NB4 (cell line): ENCODE measurements at places on chromosomes 1 and 21.

GRCh38 chr1:243487649-243488227 lies 231.9 kb downstream of the SDCCAG8 start:
- no peak for DNase-seq

DNA sequence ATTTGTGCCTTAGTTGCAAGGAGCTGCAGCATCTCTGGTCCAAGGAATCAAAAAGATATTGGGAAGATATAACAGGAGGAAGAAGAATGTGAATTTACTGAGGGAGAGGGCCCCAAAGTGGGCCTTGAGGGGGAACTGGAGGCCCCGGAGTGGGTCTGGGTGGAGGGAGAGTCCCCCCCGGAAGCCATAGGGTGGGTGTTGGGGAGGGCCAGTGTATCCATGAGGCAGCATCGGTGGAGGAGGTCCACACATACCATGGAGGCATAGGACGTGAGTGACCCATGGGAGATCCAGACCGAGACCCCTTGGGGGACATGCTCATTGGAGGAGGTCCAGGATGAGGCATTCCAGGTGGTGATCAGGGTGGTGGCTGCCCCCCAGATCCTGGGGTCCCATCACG lies 708 bp upstream of the C1orf167 start:
- DNase-seq = no peak

DNA sequence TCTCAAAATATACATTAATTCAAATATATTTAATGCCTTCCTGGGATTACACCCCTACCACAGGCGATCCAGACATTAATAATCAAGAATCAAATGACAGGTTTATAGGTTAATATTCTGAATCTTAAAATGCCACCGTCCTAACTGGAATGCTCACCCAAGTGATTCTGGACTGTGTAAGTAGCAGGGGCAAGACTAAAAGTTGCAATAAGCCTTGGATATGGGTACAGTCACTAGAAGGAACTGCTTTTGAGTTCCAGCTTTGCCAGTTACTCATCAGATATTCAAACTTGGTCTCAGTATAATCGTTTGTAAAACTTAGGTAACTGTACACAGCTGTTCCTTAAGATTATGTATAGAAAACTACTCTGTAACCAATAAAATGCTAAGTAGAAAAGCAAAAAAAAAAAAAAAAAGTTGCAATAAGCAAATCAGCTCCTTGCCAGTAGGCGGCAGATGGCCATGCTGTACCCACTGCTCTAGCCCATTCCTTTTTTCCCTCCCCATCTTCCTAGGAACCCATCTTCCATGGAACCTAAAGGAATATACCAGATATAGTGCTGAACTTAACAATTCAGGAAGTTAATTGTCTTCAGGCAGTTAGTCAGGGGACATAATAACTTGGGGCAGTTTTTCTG lies 10.5 kb downstream of the RO60 start:
- peak; percentile 50 for DNase-seq

DNA sequence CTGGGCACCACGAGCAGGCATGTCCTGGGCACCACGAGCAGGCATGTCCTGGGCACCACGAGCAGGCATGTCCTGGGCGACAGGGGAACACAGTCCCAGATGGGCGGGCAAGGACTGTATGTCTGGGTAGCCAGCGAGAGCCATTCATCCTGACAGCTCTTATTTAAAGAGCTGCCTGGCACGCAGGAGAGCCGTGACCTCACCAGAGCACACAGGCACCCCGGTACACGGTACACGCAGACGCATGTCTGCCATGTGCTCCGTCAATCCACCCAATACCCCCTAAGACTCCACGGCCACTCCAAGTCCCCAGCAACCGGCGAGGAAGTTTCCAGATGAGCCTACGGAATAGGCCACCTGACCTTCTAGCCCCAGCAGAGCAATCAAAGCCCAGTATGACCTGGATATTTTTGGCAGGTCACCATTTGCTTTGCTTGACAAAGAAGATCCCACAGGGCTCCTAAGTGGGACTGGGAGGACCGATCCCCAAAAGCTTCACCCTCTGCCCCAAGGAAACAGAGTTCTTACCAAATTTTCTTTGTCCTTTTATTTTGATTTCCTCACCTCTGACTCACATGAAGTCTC lies 51.7 kb downstream of the CASZ1 start:
- DNase-seq = no peak

GRCh38 chr1:159144571-159144970 lies 26.8 kb upstream of the CADM3 start:
- DNase-seq = no peak

GRCh38 chr1:106222403-106222802 lies 834.1 kb upstream of the PRMT6 start:
- DNase-seq = no peak

GRCh38 chr21:25559746-25560145 lies 47.5 kb downstream of the MRPL39 start:
- no peak for DNase-seq

DNA sequence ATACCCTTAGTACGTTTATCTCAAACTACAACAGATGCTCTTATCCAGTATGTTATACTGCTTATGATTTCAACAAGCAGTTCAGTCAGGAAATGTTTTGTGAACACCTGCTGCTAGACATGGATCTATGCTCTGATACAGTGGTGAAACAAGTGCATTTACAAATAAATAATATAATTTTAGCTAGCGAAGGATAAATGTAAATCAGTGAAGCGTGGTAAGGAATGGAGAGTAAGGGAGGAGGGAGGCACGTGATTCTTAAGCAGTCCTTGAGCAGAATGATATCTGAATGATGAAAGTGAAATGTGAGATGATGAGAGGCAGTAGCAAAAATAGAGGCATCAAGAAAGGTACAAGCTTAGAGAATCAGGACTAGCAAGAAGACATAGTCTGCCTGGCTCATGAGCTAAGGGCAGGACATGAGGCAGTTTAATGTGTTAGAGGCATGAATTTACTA lies 6.3 kb downstream of the TSNAX start:
- DNase-seq = no peak

DNA sequence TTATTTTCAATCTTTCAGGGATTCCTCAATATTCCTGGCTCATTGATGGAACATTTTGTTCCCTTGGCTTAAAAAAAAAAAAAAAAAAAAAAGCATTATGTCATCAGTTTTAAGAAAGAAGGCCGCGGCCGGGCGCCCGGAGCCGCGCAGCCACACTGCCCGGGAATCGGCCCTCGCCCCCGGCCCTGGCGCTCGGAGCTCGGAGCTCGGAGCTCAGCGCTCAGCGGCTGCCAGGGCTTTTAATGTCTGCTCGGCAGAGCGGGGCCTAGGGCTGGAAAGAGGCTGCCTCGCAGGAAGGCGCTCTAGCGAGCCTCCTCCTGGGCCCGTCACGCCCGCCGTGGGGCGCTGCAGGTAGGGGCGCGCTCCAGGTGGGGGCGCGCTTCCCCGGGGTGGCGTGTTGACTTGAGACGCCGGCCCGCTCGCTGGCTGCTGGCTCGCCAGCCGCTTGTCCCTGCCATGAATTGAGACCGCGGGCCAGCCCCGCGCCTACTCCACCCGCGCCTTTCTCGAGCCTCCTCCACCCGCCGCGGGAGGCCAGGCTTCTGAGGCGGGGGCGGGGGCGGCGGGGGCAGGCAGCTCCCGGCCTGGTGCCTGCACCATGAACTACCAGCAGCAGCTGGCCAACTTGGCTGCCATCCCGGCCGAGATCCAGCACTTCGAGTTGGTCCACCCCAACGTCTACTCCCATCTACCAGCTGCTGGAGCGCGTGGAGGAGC lies 5.4 kb upstream of the TDRD5 start:
- no peak for DNase-seq

GRCh38 chr1:55301912-55302311 lies 86.7 kb upstream of the USP24 start:
- no peak for DNase-seq

GRCh38 chr1:210214573-210215409 lies 17.8 kb upstream of the SERTAD4 start:
- DNase-seq = no peak

DNA sequence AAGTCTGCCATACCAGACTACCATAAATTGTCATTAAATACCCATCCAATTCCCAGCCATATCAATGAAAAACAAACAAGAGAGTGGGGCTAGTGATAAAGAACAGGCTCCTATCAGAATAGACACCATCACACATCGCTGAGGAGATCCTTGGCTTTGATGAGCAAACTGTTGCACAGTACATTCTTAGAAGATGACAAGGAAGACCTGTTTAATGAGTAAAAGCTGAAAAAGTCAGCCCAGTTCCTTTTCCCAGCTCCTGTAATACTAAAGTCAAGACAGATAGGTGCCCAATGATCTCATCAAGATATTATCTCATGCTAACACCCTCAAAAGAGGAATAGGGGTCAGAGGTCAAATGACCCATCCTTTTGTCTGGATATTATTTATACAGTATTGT lies 164.5 kb upstream of the COA6 start:
- DNase-seq = no peak

- no peak for DNase-seq
These were observed 25.3 kb downstream of the CR1L start for GRCh38 chr1:207670192-207670591.

GRCh38 chr1:207414606-207415108 lies 39.5 kb upstream of the CR2 start:
- DNase-seq = peak; percentile 78

GRCh38 chr1:230772457-230773395 lies 25.5 kb downstream of the CAPN9 start:
- peak; percentile 10 for DNase-seq

DNA sequence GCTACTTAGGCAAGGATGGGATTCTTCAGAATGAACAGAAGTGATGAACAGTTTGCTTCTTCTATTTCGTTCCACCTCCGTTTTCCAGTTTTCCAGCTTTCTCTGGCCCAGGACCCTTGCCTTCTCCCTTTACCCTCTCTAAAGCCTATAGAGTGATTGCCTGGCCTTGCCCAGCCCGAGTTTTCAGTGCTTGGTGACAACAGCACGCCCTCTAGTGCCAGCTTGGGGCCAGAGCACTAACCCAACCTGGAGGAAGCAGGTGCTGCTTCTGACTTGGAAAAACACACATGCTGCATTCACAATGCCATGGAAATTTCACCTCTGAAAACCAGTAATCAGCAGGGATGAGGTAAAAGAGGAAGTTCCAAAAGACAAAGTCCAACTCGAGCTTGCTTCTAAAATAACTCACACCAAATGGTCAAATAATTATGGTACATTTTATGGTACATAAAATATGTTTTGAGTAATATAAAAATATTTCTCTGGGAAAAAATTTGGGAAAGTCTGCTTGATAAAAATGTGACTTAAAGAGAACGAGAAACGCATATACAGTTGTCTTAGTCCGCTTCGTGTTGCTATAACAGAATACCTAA lies 26.1 kb downstream of the UBE2T start:
- peak; percentile 70 for DNase-seq

GRCh38 chr1:55138823-55139222 lies 76.3 kb downstream of the USP24 start:
- no peak for DNase-seq

- no peak for DNase-seq
These were observed 233.1 kb downstream of the SLC45A1 start for GRCh38 chr1:8551057-8551456.

GRCh38 chr1:202571719-202572339 lies 138.4 kb downstream of the SYT2 start:
- DNase-seq = peak; percentile 62

- DNase-seq = no peak
These were observed 44.3 kb downstream of the C8B start for GRCh38 chr1:56921479-56921878.

DNA sequence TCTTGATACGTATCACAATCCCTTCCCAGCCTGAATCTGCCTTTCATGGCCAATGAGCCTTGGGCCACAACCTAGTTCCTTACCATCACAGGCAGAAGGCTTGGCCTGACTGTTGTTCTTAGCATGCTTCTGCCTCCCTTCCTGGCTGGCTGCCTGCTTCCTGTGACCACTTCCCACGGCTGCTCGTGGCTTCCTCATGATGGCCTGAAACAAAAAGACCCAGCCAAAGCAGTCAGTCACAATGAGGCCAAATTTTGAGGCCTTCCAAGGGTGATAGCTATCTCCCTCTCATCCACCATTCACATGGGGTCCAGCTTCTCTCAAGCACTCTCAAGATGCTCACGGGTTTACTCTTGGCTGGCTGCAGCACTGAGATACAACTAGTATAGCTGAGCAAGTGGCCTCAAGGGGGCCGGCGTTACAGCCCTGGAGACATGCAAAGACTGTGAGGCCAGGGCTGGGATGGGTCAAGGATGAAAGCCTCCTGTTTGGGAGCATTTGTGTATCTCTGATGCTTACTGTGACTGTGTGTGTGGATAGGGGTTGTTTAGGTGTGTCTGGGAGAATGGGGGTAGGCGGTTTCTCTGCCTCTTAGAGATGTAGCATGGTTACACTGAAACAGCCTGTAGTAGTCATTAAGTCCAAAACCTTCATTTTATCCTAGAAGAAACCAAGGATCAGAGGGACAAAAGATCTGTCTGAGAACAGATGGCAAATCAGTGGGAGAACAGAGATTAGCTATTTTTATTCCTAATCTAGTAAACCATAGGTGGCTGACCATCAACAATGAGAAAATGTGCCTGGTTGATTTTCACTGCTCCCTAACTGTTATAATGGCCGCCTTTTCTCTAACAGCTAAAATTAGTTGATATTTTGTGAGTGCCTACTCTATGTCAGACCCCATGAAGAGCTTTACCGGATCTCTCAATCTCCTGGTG lies 5.4 kb upstream of the TOE1 start:
- DNase-seq = peak; percentile 50

DNA sequence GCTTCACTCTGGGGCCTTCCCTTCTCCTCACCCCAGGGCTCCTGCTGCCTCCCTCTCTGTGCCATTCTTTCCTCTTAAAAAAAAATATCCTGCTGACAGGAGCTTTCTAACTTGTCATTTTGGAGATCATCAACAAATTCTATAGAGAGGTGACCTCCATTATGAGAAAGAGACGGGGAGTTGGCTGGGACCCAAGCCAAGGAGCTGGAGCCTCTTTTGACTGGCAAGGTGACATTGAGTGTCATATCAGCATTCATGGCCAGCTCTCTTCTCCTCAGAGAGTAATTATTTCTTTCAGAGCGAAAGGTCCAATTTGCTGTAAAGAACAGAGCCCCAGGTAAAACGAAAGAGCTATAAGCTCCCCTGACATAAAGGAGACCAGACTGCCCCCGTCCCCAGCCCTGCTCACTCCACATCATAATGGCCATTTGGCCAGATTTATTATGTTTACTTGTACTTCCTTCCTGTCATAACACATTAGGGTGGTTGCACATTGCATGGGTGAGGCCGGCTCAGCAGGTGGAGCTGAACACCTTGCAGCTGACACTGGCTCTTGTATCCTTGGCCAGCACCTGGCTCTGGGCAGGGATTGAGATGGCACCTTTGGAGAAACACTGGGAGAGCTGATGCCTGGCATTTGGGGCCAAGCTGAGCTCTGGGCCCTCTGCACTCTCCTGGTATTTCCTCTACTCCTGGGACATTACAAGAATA lies 404.0 kb upstream of the VAMP3 start:
- DNase-seq = no peak

GRCh38 chr1:71473331-71473730 lies 392.5 kb upstream of the ZRANB2 start:
- no peak for DNase-seq

GRCh38 chr1:234239936-234240335 lies 133.3 kb upstream of the COA6 start:
- DNase-seq = no peak

GRCh38 chr1:226908913-226909312 lies 31.2 kb upstream of the COQ8A start:
- no peak for DNase-seq

GRCh38 chr1:64956733-64957441 lies 9.5 kb downstream of the JAK1 start:
- DNase-seq = peak; percentile 17
